Pancreas (tissue), 10 donors: ENCODE measurements at places on chromosomes 2 and 18. TPM values are rescaled to one million over a fixed set of nuclear protein-coding genes. Genes with fewer than 3 reads are reported as not detected.

RSAD2 gene
- polyA plus RNA-seq = 1.9 TPM

- no peak for DNase-seq
Observed at GRCh38 chr18:66495844-66496243, 108.0 kb downstream of the CDH19 start.

DNA sequence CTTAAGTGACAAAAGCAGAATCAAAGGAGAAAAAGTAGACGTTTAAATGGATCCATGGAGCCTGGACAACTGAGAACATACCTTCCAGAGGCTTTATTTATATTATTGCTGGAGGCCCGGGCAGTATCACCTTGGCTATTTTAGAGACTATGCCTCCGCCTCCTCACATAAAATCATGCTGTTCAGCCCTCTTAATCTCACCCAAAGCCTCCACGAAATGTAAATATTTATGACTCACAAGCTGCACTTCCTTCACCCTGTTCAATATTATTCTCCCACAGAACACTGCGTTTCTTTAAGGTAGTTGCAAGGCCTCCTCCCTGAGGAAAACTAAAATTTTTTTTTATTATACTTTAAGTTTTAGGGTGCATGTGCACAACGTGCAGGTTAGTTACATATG is 478.6 kb upstream of the ACVR2A start:
- DNase-seq = no peak

DNA sequence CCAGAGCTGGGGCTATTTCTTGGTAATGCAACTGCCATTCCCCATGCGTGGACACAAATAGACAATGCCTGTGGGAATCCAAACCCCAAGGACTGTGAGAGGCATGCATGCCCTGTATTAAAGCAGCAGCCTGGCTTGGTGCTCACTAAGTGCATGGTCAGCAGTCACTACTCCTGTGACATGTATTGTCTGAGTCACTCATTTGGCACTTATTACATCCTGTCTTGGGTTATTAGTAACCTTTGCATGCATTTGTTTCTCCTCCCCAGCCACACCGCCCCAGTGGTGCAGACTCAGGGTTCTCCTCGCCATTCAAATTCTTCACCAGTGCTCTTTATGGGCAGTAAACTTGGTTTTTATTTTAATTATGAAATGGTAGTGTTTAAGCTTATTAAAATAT is 30.2 kb downstream of the PRKCE start:
- DNase-seq = no peak

DNA sequence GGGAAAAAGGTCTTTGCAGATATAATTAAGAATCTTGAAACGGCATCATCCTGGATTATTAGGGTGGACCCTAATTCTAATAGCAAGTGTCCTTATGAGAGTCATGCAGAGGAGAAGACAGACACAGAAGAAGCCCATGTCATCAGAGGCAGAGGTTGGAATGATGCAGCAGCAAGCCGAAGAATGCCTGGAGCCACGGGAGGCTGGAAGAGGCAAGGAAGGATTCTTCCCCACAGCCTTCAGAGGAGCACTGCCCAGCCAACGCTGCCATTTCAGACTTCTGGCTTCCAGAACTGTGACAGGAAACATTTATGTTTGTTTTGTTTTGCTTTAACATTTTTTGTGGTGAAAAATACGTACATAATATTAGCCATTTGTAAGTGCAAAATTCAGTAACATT is 72.3 kb downstream of the MCFD2 start:
- DNase-seq = no peak

GRCh38 chr18:23658285-23658684 is 4.4 kb downstream of the ANKRD29 start:
- DNase-seq = no peak
